Adrenal gland (tissue), 19 donors: ENCODE measurements at places on chromosomes 2 and 18. TPM values are rescaled to one million over a fixed set of nuclear protein-coding genes. Genes with fewer than 3 reads are reported as not detected.
A peak's percentile ranks its signal among the peaks of the same experiment; 100 is the strongest.

DNA sequence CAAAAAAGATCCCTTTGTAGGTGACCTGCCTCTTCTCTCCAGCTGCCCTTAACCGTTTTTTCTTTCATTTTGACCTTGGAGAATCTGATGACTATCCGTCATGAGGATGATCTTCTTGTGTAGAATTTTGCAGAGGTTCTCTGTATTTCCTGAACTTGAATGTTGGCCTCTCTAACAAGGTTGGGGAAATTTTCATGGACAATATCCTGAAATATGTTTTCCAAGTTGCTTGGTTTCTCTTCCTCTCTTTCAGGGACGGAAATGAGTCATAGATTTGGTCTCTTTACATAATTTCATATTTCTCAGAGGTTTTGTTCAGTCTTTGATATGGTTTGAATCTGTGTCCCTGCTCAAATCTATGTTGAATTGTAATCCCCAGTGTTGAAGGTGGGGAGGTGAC lies 34.0 kb downstream of the ZC3H8 start:
- H3K4me3 ChIP-seq, result no peak overlapping the region
- H3K36me3 ChIP-seq, result no peaks in the 10 kb centered on the region
- DNase-seq, result no peak
- no peak overlapping the region for H3K27ac ChIP-seq

- H3K27ac ChIP-seq, result no peak overlapping the region
- no peaks in the 10 kb centered on the region for H3K27me3 ChIP-seq
- peaks cover 6% of the 10 kb centered on the region for H3K4me1 ChIP-seq
- no peak overlapping the region for H3K4me3 ChIP-seq
These were observed 94.2 kb downstream of the HNMT start for GRCh38 chr2:138058427-138058826.

The SKOR2 gene
- total RNA-seq, result not detected

- H3K36me3 ChIP-seq, result no peaks in the 10 kb centered on the region
- H3K4me3 ChIP-seq, result no peak overlapping the region
- DNase-seq, result no peak
- no peaks in the 10 kb centered on the region for H3K27me3 ChIP-seq
- no peaks in the 10 kb centered on the region for H3K4me1 ChIP-seq
These were observed 15.4 kb upstream of the PPP1R1C start for GRCh38 chr2:181970160-181970794.

DNA sequence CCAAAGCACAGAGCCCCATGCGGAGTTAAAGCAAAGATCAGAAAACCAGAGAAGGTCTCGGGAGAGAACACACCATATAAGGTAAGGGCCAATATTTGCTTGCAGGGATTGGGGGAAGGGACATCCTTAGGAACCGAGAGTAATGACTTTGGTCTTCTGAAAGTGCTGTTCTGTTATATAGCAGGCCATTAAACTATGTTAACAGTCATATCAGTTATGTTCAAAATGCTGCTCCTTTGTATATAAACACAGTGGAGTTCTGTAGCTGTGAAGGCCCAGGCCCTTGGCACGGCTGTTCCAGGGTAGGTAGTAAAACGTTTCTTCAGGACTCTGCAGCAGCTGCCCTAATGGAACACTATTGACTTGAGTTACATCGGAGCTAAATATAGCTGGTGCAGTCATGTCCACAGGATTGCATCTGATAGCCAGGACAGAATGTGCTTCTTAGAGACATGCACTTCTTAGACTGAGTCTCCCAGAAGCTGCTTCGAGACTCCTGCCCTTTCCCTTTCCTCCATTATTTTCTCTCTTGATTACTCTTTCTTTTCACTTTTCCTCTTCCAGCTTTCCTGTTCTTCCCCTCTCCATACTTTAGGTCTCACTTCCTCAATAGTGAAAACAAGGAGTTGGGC lies 122.4 kb downstream of the SETBP1 start:
- H3K27ac ChIP-seq, result peak overlapping the region; percentile 62
- no peaks in the 10 kb centered on the region for H3K4me1 ChIP-seq
- H3K27me3 ChIP-seq, result no peaks in the 10 kb centered on the region
- no peaks in the 10 kb centered on the region for H3K36me3 ChIP-seq
- no peak overlapping the region for H3K4me3 ChIP-seq
- DNase-seq, result no peak
